IPS DF 6.9 (cell line): ENCODE measurements at places on chromosomes 7 and 10.

DNA sequence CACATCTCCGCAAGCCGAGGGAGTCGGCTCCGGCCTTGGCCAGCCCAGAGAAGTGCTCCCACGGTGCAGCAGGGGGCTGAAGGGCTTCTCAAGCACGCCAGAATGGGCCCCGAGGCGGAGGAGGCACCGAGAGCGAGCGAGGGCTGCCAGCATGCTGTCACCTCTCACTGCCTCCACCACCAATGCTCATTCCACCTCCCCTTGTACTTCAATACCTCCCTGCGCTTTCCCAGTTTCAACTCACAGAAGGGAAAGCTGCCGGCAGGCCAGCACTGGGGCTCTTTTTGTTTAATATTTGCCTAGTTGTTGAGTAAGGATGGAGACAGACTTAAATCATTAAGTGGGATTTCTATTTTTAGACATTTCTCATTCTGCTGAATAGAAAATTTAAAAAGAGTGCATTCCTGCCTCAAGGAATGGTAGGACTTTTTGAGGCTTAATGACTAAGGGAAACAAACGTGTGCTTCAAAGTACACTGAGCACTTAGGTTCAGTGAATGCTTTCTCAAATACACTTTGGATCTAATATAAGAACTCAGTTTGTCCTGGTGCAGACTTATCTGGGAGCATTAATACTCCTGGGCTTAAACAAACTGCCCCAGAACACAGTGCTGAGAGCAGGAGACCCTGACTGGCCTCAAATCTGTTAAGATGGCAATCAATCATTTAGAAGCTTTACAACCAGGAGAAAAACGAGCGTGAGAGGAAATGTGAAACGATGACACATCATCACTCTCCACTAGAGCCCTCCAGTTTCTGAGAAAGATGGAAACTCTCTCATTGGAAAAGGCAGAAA, 131.2 kb downstream of the RALA start:
- H3K27me3 ChIP-seq: no peaks in the 10 kb centered on the region
- H3K4me3 ChIP-seq: no peak overlapping the region
- no peak overlapping the region for H3K27ac ChIP-seq
- no peaks in the 10 kb centered on the region for H3K36me3 ChIP-seq
- H3K4me1 ChIP-seq: peaks cover 2% of the 10 kb centered on the region; the same call in 1 of the 2 replicates

GRCh38 chr10:88097536-88097935, 234.1 kb downstream of the PTEN start:
- no peaks in the 10 kb centered on the region for H3K4me1 ChIP-seq
- no peaks in the 10 kb centered on the region for H3K36me3 ChIP-seq
- H3K27ac ChIP-seq: no peak overlapping the region
- DNase-seq: no peak

- H3K27ac ChIP-seq: no peak overlapping the region
- DNase-seq: no peak
- H3K4me3 ChIP-seq: no peak overlapping the region
- H3K36me3 ChIP-seq: peaks cover 3% of the 10 kb centered on the region; the same call in 1 of the 2 replicates
Measured at GRCh38 chr7:12378389-12378788, 25.3 kb downstream of the VWDE start.

GRCh38 chr10:110684800-110685446, 40.8 kb downstream of the RBM20 start:
- no peaks in the 10 kb centered on the region for H3K36me3 ChIP-seq
- H3K4me3 ChIP-seq: no peak overlapping the region
- no peak overlapping the region for H3K27ac ChIP-seq
- no peak for DNase-seq

DNA sequence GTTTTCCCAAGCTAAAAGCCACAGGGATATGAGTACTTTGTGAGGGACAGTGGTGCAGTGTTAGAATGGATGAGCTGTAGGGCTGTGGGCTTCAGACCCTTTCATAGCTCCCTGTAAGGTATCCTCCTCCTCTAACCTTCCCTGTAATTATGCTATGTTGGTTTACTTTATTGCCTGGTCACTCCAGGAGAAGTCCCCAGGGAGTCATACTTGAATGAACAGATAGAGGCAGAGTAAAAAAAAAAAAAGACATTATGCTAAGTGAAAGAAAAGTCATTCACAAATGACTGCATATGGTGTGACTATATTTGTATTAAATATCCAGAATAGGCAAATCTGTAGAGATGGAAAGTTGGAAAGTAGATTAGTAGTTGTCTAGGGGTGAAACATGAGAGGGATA, 434.4 kb downstream of the AUTS2 start:
- H3K36me3 ChIP-seq: no peaks in the 10 kb centered on the region
- no peak overlapping the region for H3K27ac ChIP-seq
- H3K27me3 ChIP-seq: no peaks in the 10 kb centered on the region
- H3K4me1 ChIP-seq: no peaks in the 10 kb centered on the region
- no peak overlapping the region for H3K4me3 ChIP-seq

GRCh38 chr7:46948716-46949115, 633.2 kb downstream of the TNS3 start:
- no peaks in the 10 kb centered on the region for H3K27me3 ChIP-seq
- DNase-seq: no peak
- H3K36me3 ChIP-seq: no peaks in the 10 kb centered on the region
- H3K4me3 ChIP-seq: no peak overlapping the region
- no peaks in the 10 kb centered on the region; the same call in 1 of the 2 replicates for H3K4me1 ChIP-seq
- H3K27ac ChIP-seq: no peak overlapping the region
